Activated CD4-positive, alpha-beta T cell treated with anti-CD3 and anti-CD28 coated beads for 36 hours (primary cell): ENCODE measurements at places on chromosomes 6 and 20.

DNA sequence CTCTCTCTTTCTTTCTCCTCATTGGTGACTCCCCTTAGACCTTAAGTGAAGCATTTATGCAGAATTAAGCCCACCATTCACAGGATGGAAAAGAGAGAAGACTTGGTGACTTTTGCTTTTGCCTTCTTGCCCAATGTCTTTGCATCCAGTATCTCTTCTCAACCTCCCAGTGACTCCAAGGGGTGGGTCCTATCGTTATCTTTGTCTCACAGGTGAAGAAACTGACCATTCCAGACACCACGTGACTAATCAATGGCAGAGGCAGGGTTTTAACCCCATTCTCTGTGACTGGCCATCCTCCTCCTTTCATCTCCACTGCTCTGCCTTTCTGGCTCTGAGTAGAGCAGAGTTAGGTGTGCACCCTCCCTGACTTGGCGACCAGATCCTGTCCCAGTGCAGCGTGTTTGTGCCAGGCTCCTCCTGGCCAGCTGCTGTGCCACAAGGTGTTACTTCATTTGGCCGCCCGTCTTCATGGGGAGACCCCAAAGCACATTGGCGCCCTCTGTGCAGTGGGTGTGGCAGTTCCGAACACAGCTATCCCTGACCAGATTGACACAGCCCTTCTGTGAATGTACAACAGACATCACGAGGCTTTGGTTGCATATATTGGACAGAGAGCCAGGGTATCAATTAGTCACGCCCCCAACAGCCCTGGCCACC, 501.3 kb downstream of the CD83 start:
- no peak for DNase-seq

DNA sequence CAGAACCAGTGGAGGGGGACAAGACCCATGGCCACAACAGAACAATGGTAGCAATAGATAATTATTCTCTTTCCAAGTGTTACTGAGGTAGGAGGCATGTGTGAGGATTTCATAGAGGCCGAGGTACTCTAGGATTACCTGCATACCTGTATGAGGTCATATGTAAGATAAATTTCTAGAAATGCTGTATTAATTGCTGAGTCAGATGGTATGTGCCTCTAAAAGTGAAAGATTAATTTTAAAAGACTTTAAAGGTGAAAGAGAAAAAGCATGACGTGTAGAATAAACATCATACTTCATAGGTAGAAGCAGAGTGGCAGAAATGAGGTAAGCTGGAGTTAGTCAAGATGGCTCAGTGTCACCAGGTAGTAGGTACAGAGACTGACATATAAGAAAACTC, 51.6 kb downstream of the ZHX3 start:
- no peak for DNase-seq

DNA sequence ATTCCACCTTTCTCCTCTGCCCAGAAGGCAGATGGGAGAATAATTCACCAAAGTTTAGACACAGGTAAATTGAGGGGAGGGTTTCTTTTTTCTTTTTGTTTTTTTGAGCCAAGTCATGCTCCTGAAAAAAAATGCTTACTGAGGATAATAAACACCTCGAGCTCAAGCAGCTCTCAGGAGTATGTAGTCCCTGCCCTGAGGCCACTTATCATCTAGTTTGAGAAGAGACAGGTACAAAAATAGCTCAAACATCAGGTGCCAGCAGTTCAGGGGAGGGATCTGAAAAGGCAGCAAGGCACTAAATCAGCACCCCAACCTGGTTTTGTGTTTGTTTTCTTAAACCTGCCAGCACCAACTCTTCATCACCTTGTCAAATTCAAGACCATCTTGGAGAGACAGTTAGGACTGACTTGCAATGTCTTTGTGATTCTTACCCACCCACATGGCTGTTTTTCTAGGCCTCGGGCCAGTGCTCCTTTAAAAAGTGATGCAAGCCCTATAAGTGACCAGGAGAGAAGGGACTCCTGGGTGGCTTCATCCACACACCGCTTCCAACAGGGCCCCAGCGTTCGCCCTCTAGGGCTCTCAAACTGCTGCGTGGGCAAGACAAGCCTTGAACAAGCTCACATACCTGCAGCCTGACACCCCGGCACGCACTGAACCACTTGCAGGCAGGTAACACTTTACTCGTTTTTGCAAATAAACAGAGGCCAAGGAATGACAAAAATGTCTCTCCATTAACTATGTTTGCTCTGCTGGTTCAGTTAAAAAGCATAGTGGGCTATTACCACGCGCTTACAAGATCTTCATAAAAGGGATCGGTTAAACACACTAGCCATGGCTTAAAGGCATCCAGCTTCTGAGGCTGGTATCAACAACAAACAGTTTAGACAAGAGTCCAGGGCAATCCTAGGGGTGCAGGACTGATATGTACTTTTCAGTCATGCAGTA, 13.9 kb downstream of the JAG1 start:
- DNase-seq: no peak

- DNase-seq: peak; percentile 73
These were observed 71.5 kb upstream of the RIPOR2 start for GRCh38 chr6:25007269-25007699.

DNA sequence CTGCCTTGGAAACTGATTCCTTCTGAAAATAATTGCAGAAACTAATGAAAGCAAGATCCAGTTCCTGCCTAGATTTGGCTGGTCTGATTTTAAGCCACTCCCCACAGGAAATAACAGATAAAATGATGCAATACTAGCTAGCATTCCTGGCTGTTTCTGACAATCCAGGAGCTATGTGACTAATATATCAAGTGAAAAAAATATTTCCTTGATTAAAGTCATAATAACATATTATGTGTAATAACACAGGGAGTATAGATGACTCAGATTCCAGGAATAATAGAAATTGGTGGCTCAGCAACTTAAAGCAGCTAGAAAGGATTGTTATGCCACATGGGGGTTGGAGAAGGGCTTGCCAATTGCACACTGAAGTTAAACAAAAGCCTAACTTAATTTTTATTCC, 182.7 kb upstream of the SALL4 start:
- no peak for DNase-seq

- DNase-seq: no peak
These were observed 12.6 kb upstream of the EIF2S2 start for GRCh38 chr20:34124469-34125249.

DNA sequence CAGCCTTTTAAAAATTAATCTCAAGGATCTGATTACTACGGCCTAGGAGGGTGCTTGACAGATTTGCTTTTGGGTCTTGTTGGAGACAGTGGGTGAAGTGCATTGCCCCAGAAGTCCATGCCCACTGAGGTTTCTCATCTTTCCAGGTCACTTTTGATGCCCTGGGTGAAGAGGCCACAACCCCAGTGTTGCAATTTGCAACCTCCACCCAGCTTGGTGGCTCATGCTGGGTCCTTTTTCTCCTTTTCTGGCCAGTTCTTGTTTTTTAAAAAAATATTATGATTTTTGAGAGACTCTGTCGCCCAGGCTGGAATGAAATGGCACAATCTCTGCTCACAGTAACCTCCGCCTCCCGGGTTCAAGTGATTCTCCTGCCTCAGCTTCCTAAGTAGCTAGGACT, 9.4 kb downstream of the STX11 start:
- DNase-seq: no peak

GRCh38 chr20:17059465-17059864, 167.4 kb upstream of the PCSK2 start:
- DNase-seq: no peak

DNA sequence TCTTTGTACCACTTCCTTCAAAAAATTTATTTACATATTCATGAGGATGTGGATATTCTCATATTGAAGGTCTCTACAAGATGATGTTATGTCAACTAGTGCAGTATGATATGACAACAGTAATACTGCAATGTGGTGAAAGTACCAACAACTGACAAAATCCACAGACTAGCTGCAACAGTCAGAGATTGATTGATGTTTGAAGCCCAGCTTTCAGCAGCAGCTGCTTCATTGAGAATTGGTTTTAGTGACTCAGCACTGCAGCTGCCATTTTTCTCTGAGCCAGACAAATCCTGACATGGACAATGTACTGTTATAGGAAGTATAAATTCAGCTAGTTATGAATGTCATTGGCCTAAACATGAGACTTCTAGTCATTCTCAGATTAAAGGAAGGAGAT, 53.8 kb downstream of the PKIB start:
- DNase-seq: no peak

- no peak for DNase-seq
These were observed 265.5 kb downstream of the TBX18 start for GRCh38 chr6:84498905-84499304.

DNA sequence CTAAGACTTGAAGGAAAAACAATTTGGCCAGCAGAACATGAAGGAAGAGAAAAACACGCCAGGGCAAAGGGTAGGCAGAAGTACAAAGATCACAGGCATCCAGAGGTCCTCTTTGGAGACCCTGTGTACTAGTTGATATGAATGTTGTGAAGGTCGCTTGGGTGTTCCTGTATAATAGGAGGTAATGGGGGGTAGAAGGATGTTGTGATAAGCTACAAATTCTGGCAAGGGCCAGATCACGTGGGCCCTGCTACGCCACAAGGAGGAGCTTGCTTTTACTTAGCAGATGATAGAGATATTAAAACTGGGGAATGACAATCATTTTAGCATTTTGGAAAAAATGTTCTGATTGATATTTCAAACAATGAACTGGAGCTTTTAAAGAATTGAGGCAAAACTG, 878 bp upstream of the HLA-DMA start:
- DNase-seq: no peak

DNA sequence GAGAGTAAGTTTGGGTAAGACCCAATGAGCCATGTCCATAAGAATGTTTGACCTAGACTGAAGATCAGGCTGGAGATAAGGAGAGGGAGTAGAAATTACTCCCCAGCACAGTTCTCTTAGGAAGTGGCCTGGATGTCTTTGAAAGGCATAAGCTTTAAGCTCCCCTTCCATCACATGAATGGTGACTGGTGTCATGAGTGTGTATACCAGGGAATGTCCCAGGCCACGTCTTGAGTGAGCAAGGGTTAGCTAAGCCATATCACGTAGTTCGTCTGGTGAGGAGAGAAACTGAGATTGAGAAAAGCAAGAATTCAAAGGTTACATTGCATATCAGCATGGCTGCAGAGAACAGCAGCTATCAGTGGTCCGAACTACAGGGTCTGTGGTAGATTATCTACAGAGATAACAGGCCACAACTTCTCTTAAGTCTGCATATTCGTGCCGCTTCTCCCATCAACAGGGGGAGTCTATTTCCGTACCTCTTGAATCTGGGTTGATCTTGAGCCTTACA, 60.1 kb upstream of the BMP2 start:
- no peak for DNase-seq

- DNase-seq: no peak
These were observed 214.3 kb upstream of the LAMP5 start for GRCh38 chr20:9300080-9300479.

- DNase-seq: no peak
These were observed 140.1 kb downstream of the REV3L start for GRCh38 chr6:111342913-111343312.

GRCh38 chr20:44089987-44090674, 96.9 kb downstream of the JPH2 start:
- DNase-seq: peak; percentile 30

- DNase-seq: no peak
These were observed 72.9 kb upstream of the MRAP2 start for GRCh38 chr6:83960664-83961063.

DNA sequence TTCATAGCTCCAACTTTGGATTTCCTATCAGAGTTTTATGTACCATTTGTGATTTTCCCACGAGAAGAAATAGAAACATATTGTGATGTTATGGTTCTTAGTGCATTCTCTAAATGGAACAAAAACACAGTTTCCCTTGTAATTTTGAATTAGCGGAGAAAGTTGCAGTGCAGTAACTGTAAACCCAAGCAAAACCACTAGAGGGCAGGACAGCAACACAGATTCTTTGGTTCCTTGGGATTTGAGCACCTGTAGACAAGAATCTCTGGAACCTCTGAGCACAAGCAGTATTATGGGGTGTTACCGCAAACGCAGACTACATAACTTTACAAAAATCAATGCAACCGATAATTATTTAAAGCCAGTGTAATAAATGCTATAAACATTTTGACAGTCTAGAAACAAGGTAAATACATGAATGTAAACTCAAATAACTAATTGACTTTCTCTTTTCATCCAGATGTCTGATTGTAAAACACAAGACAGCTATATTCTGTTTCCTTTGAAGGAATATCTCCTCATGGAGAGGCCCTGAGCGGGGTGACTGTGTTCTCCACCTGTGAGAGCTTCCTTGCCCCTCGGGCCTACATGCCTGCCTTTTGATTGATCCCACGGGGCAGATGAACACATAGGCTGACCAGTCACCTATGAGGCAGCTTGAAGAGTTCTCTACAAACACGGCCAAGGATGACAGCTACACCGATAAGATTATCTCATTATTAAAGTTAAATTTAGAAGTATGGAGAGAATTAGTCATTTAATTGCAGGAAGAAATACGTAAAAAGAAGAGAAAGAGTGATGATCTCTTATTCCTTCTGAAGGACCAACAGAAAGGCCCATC, 67.5 kb upstream of the COL21A1 start:
- peak; percentile 22 for DNase-seq

DNA sequence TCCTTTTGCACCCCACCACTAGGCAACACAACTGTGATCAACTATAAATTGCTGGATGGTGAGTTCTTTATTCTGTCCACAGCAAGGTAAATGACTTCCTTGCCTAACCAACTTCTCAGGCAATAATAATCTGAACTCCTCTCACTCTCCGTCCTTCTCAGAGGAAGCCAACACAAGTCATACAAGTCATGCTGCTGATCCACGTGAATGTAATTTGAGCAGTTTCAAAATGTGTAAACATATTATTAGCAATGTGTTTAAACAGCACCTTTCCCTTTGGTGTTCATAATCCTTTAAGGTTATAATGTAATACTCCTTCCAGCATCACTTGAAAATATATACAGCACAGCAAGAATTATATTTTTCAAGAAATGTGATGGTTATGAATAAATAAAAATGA, 127.9 kb downstream of the QRSL1 start:
- no peak for DNase-seq

DNA sequence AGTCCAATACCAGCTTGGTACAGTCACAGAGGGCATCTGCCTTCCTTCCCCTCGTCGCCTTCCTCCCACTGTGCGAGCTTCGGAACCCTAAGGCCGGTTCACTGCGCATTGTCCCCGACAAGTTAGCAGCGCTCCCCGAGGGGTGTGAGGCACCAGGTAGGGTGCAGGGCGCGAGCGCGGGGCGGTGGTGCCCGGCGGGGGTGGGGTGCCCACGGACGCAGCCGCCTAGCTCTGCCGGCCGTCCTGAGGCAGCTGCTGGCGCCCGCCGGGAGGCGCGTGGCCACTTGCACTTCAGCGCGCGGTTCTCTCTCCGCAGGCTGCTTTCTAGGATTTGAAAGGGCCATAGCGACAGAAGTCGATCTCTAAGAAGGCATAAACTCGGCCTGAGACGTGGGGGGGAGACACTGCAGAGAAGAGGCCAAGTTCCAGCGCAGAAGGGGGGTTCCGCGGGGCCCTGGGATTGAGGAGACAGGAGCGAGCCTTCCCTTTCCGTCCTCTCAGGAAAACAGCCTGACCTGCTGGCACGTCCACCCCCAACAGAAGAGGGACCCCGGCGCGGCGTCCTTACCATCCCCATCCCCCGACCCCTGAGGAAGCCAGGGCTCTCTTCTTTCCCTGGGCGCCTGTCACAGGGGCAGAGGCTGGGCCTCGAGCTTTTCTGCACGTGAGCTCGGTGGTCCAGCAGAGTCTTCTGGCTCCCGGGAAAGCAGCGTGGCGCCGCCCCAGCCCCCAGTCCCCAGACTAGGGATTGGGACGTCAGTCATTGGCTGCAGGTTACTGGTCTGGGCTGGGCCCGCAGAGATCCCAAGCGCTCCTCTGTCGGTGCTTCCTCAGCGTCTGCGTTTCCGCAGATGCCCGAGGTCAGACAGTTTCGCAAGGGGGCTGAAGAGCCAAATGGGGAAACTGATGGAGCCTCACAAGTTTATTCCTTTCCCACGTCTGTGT, 15.6 kb upstream of the PRDM13 start:
- DNase-seq: peak; percentile 27
